ENCODE measurements at places on chromosomes 4 and X. TPM values are rescaled to one million over a fixed set of nuclear protein-coding genes. Genes with fewer than 3 reads are reported as not detected.

GAGE2A gene
- not detected for total RNA-seq

GJB1 gene
- not detected for total RNA-seq

RAB41 gene
- not detected for total RNA-seq

NLGN3 gene
- total RNA-seq, result 2.3 TPM

PASD1 gene
- total RNA-seq, result not detected

PCDH18 gene
- total RNA-seq, result 382 TPM
